ENCODE measurements at places on chromosomes 5 and 9.

DNA sequence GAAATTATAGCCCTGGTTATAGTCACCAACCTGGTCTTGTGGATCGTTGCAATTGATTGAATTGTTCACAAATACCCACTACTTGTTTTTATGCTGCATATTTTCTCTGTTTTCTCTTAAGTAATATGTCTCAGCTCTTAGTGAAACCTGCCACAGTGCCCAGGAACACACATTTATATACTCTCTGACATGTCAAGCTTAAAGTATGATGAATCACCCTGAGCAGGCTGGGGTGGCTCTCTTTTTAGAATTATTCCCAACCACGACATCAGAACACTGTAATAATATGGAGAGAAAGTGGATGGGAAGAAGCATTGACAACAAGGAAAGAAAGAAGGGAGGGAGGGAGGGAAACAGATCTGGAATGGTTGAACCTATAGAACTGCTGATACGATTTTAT lies 72.8 kb upstream of the ZNF608 start:
- no peak for DNase-seq

DNA sequence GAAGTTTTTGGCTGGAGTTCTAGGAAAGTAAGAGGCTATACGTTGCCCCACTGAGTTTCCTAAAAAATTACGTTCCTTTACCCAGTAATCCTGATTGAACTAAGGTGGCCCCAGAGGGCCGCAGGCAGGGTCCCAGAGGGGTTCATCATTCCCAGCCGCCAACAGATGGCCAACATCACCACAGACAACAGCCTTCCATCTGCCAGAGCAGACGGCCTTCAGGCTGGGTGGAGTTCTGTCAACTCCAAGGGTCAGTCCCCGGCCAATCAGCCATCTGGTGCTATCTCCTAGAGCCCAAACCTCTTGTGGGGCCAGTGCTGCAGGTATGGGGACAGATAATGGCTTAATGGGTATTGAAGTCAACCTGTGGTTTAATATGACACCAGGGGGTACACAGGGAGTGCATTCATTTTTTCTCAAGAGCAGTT lies 30.4 kb downstream of the TBC1D2 start:
- DNase-seq, result no peak

- DNase-seq, result no peak
These were observed 33.9 kb upstream of the FOXB2 start for GRCh38 chr9:76985581-76985980.

- DNase-seq, result no peak
These were observed 72.4 kb downstream of the CDH12 start for GRCh38 chr5:22780756-22781155.

Measured in GM13976 (cell line).